ENCODE measurements at places on chromosomes 7 and 10. TPM values are rescaled to one million over a fixed set of nuclear protein-coding genes. Genes with fewer than 3 reads are reported as not detected.

IFIT1B gene
- not detected for total RNA-seq

CXCL12 gene
- 0.20 TPM for total RNA-seq

MOGAT3 gene
- total RNA-seq: not detected

GIMAP5 gene
- not detected for total RNA-seq

NCF1 gene
- total RNA-seq: not detected

SFTPA1 gene
- not detected for total RNA-seq

ANXA8L1 gene
- total RNA-seq: not detected

TMEM176A gene
- total RNA-seq: not detected

OPN4 gene
- not detected for total RNA-seq

DGKB gene
- total RNA-seq: 0.37 TPM

CAMK1D gene
- 3.7 TPM for total RNA-seq

HOGA1 gene
- total RNA-seq: 2.5 TPM

AOC1 gene
- not detected for total RNA-seq

PIP gene
- total RNA-seq: not detected

FAM180A gene
- total RNA-seq: 73.5 TPM

GIMAP2 gene
- total RNA-seq: 1.4 TPM

PLCE1 gene
- 0.59 TPM for total RNA-seq

CTAGE8 gene
- 0.59 TPM for total RNA-seq

OR2A12 gene
- total RNA-seq: not detected

SEPTIN7 gene
- total RNA-seq: 124 TPM

ASZ1 gene
- total RNA-seq: not detected

AUTS2 gene
- 5.9 TPM for total RNA-seq

CDC14C gene
- total RNA-seq: not detected

PTPRZ1 gene
- total RNA-seq: not detected

GCK gene
- total RNA-seq: 1.6 TPM

IPMK gene
- total RNA-seq: 6.2 TPM

PON1 gene
- not detected for total RNA-seq

ST8SIA6 gene
- not detected for total RNA-seq

SUN3 gene
- not detected for total RNA-seq

COL1A2 gene
- total RNA-seq: 1,111 TPM

TAX1BP1 gene
- 44.1 TPM for total RNA-seq

SORCS1 gene
- not detected for total RNA-seq

TCAF2 gene
- total RNA-seq: 5.9 TPM

HMX3 gene
- not detected for total RNA-seq

WNT2 gene
- 0.73 TPM for total RNA-seq

CTTNBP2 gene
- total RNA-seq: 1.1 TPM

ATOH7 gene
- total RNA-seq: under 0.01 TPM

MKI67 gene
- 43.2 TPM for total RNA-seq

SCRN1 gene
- 50.3 TPM for total RNA-seq

TUBAL3 gene
- total RNA-seq: not detected

LRIT1 gene
- total RNA-seq: not detected

NKX1-2 gene
- not detected for total RNA-seq

SYT15 gene
- under 0.01 TPM for total RNA-seq

NT5C3A gene
- 16.5 TPM for total RNA-seq

TACR2 gene
- not detected for total RNA-seq

CALHM3 gene
- total RNA-seq: 0.39 TPM

NKX6-2 gene
- total RNA-seq: not detected

TMEM130 gene
- not detected for total RNA-seq

KLF14 gene
- total RNA-seq: 0.37 TPM

HTR5A gene
- total RNA-seq: not detected

HOXA6 gene
- 8.8 TPM for total RNA-seq

COL26A1 gene
- total RNA-seq: not detected

AKAP9 gene
- total RNA-seq: 27.2 TPM

TNS3 gene
- total RNA-seq: 5.9 TPM

SMKR1 gene
- 0.59 TPM for total RNA-seq

PNLIPRP1 gene
- not detected for total RNA-seq

Data from subcutaneous preadipocyte (primary cell).